ENCODE measurements at places on chromosomes 7 and 10.

GRCh38 chr10:96765406-96766240 lies 45.3 kb upstream of the PIK3AP1 start:
- peak; percentile 90 for DNase-seq

- DNase-seq, result no peak
Measured at GRCh38 chr7:155725006-155725355, 80.5 kb downstream of the RBM33 start.

GRCh38 chr7:30941582-30942323 lies 22.0 kb upstream of the GHRHR start:
- DNase-seq, result no peak

DNA sequence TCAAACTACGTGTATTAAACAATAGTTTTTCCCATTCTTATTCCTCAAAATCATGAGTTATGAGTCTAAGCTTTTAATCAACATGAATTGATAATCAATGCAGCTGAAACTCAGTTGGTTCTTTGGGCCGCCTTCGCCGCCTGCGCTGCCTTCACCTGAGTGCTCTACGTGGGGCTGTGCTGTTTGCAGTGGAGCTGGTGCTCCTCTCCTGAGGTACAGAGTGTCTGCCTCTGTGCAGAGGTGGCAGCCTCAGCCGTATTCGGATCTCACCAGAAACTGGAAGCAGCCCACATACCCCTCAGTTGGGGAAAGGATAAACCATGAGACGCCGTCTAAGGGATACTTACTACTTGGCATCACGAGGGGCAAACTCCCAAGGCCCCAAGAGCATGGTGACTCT lies 15.5 kb downstream of the NOM1 start:
- no peak for DNase-seq
